ENCODE measurements at places on chromosomes 6 and 20.

GRCh38 chr6:41656002-41656691, 17.9 kb downstream of the MDFI start:
- DNase-seq = no peak

DNA sequence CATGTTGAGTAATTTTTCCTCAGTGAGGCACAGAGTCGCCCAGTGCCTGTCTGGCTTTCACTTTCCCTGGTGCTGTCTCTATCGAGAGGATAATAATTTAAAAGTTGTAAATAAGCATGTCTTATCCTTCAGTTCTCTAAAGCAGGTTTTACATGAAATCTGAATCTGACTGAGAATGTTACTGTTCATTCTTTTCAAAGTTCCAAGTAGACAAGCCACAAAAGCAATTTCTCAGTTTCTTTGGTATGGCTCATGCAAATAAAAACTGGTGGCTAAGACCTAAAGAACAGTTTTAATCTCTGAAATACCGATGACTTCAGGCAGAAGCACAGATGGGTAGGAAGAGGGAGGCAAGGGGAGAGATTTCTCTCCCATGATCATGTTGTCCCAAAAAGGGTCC, 87.6 kb upstream of the GCM1 start:
- DNase-seq = no peak

- no peak for DNase-seq
These were observed 119.4 kb upstream of the ASF1A start for GRCh38 chr6:118774581-118774980.

GRCh38 chr6:45419571-45420082, 41.9 kb upstream of the SUPT3H start:
- DNase-seq = peak; percentile 50
